ENCODE measurements at places on chromosomes 12 and 14. TPM values are rescaled to one million over a fixed set of nuclear protein-coding genes. Genes with fewer than 3 reads are reported as not detected.

DNA sequence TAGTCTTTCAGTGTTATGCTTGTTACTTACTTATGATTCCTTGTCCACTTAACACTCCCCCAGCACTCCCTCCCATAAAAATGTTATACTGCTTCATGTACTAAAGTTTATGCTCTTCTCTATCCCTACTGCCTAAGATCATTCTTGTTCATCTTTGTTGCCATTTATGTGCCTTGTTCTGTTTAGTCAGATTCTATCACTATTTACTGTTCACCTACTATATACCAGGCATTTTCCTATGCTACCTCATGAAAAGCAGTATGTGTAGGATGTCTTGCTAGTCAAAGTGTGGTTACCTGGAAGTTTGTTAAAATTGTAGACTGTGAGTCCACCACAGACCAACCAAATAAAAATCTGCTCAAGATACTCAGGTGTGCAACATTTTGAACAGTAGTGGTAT lies 23.9 kb downstream of the ERH start:
- no peaks in the 10 kb centered on the region for H3K4me1 ChIP-seq
- H3K4me3 ChIP-seq: no peak overlapping the region
- no peak overlapping the region for H3K27ac ChIP-seq
- H3K27me3 ChIP-seq: no peaks in the 10 kb centered on the region

SLC39A2 gene
- not detected for total RNA-seq

RNASE2 gene
- total RNA-seq: not detected

GRCh38 chr14:104977681-104978653 lies at the start of gene AHNAK2:
TSS of gene AHNAK2 (minus strand) at chr14:104978374. CDS start at chr14:104978237, 137 bp downstream.
- H3K27ac ChIP-seq: peak within 1 kb of the TSS; percentile 60
- peak within 1 kb of the TSS; percentile 52 for H3K4me3 ChIP-seq
- no peaks in the 10 kb centered on the region for H3K27me3 ChIP-seq
- peak; percentile 94 for DNase-seq
- peaks cover 53% of the 10 kb centered on the region for H3K4me1 ChIP-seq

DNA sequence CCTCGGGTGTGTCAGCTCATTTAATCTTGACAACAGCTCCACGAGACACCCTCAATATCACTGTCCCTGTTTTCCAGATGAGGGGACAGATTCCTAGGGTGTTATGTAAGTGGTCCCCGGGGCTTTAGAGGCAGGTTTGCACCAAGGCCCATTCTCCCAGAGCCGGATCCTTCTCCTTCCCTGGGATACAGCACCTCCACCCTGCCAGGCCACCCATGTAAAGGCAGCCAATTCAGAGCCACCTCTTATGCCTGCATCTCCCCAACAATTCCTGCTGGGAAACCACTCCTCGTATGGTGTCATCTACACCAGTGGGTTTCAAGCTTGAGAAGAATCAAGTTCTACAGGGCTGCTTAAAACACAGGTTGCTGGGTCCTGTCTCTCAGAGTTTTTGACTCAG lies 4.1 kb upstream of the CYP46A1 start:
- H3K27me3 ChIP-seq: no peaks in the 10 kb centered on the region
- no peaks in the 10 kb centered on the region for H3K36me3 ChIP-seq
- peaks cover 13% of the 10 kb centered on the region for H3K4me1 ChIP-seq
- H3K27ac ChIP-seq: no peak overlapping the region

NTS gene
- total RNA-seq: not detected

All from stomach (tissue), 19 donors.